ENCODE measurements at places on chromosomes 7 and 10.

- peak; percentile 59 for DNase-seq
These were observed 15.6 kb upstream of the PBLD start for GRCh38 chr10:68348265-68348741.

DNA sequence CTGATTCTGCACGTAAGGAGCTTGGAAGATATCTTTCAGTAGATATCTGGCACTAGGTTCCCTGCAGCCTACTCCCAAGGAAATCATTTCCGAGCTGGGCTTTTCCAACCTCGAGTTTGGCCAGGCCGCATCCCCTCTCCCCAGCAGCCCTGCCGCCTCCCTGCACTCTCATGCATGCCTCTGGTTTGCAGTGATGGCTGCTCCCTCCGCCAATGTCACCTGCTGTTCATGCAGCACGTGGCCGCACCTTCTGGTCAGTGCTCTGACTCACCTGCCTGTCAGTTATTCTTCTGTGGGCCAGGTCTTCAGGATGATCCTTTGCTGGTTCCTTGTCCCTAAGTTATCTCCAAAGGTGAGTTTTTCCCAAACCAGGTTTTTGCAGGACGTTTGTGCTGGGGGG lies 50.6 kb upstream of the RASGEF1A start:
- no peak for DNase-seq

- DNase-seq = no peak
These were observed 279.6 kb upstream of the PITRM1 start for GRCh38 chr10:3452173-3452626.

GRCh38 chr10:101906586-101907183 lies 63.1 kb upstream of the KCNIP2 start:
- DNase-seq = no peak

DNA sequence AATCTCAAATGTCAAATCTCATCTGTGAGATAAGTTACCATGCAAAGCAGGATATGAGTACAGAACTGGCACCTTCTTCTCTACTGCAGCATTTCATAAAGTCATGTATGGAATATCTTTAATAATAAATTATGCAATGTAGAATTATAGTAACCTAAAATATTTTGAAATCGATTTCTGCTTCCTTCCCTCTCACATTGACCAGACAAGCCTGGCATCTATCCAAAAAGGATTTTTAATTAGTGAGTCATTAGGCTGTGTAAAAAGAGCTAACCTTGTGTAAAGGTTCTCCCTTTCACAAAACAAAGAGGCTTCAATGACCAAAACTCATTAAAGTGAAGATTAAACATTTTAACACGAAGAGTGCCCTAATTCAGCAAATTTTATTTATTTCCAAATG lies 48.8 kb upstream of the EXOC6 start:
- DNase-seq = no peak

GRCh38 chr7:117970801-117971200 lies 97.6 kb upstream of the CTTNBP2 start:
- DNase-seq = no peak

DNA sequence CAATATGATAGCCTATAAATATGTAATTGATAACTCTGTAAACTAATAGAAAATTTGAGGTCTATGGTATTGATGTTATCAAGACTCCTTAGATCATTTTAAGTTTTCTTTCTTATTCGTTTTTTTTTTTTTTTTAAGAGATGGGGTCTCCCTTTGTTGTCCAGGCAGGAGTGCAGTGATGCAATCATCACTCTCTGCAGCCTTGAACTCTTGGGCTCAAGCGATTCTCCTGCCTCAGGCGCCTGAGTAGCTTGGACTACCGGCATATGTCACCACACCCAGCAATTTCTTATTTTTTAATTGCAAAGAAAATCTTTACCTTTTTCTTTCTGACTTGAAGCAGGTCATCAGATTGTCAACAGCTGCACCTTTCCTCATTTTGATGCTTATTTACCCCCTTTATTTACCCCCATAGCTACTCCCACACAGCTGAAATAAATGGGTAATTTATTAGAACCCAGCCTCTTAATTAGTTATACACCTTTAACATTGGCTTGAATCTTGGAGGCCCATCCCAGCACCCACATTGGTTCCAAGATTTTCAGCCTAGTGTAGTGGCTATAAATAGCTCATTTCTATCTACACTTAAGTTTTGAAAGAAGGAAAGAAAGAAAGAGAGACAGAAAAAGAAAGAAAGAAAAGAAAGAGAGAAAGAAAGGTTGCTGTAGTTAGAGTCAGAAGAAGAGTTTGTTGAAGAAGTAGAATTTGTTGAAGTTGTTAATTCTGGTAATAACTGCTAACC lies 38.3 kb downstream of the ARL4A start:
- DNase-seq = no peak

GRCh38 chr7:139899328-139899955 lies 70.4 kb downstream of the TBXAS1 start:
- DNase-seq = no peak

- no peak for DNase-seq
These were observed 17.8 kb downstream of the PYROXD2 start for GRCh38 chr10:98397089-98397600.

DNA sequence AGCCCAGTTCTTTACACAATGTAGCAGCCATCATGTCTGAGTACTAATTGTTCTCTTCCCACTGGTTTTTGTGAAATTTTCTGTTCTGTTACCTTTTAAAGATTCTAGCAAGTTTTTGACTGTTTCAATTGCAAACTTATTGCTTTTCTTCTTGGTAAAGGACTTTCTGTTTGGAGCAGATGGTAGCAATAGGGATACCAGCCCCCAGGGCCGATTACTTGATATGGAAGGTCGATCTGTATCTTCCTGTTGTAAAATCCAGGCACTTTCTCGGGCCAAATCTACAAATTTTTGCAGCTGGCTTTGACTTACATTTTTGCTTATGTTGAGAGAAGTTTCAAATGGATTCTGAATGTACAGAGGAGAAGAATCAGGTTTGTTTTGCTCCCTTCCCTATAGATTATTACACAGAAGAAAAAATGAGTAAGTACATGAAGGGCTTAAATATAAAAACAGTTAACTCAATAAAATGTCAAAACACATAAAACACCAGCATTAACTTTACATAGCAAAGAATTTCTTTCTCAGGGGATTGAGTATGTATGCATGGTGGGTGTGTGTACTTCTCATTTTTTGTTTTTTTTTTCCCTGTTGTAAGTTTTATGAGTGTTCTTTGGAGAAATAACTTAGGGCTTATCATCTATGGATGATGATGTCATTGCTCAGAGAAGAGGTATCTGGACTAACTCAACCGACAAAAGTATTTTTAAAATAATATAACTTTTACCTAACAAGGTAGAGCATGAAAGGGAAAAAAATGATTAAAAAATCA lies 35.3 kb downstream of the MTPAP start:
- no peak for DNase-seq

DNA sequence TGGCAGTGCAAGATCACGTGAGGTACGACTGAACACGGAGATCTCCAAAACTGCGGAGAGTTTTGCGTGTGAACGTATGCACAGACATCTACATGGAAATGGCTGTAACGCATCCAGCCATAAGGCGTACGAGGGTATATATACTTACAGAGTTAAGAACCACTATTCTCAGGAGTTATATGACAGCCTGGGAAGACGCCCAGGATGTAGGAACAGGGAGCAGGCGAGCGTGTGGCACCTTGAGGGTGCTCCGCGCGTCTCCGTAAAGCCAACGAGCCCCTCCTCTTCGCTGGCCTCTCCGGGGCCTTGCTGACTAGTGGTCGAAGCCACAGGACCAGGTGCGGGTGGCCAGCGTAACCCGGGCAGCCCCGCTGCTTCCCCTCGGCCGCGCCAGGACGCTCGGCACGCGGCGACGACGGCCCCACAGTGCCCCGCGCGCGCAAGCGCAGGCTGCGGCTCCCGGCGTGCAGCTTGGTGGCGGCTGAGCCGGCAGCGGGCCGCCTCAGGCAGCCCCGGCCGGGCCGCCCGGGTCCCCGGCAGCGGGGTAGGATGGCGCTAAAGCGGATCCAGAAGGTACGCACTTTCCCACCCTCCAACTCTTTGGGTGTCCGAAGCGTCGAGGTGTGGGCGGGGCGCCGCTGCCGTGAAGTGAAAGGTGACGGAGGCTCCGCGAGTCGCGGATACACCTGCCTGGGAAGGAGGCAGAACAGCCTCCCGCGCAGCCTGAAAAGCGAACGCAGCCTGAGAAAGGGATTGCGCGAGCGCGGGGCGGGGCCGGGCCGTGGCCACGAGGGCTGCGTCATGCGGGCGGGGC lies at the start of gene UBE2D4:
UBE2D4 (plus strand) TSS at position 453 of the 814 bp plus-strand sequence; CDS start at position 550, 97 bp downstream.
- peak; percentile 91 for DNase-seq

- DNase-seq = no peak
These were observed 6.6 kb upstream of the KLF14 start for GRCh38 chr7:130740606-130741005.

GRCh38 chr7:39587393-39587792 lies 21.2 kb downstream of the YAE1 start:
- no peak for DNase-seq

GRCh38 chr10:129074939-129075338 lies 392.1 kb upstream of the MGMT start:
- DNase-seq = no peak

- no peak for DNase-seq
These were observed 2.4 kb downstream of the PAPSS2 start for GRCh38 chr10:87661861-87662785.

DNA sequence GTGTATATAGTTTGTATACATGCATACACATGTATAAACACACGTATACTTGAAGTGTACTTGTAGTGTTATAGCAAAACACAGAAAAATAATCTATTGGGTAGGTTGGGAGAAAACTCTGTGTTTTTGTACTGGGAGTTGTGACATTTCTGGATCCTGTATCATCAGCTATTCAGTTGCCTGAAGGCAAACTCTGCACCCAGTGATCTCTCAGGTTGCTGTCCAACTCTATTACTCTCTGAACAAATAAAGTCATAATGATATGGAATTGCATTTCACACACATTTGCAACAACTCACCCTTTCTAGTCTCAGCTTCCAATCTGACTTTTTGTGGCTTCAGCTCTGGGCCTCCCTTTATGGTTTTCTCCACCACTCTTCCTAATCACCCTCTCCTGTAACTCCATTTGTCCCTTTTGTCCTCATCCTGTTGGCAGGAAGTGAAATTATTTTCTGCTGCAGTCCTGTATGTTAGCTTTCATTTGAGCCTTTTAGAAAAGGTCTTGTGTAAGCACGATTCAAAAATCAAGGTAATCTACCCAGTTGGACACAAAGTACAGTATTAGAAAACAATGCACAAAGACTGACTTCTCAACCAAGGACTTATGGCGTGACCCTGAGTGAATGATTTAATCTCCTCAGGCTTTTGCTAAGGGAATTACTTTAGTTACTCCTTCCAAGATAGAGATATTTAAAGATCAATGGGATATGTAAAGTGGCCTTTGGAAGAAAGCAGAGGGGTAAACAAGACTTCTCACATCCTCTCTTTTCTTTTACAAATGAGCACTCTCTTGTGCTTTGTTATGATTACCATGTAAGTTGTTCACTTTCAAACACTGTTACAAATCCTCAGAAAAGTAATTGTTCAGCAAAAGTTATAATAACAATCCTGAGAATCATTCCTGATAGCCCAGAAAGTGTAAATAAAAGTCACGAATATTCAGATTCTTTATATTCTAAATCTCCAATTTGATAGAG lies 249.1 kb downstream of the KCND2 start:
- no peak for DNase-seq

GRCh38 chr7:32881074-32881982 lies 10.2 kb downstream of the KBTBD2 start:
- no peak for DNase-seq

GRCh38 chr7:121002757-121003200 lies 14.3 kb downstream of the CPED1 start:
- no peak for DNase-seq

- no peak for DNase-seq
These were observed 755.4 kb downstream of the SUGCT start for GRCh38 chr7:40890088-40890692.

DNA sequence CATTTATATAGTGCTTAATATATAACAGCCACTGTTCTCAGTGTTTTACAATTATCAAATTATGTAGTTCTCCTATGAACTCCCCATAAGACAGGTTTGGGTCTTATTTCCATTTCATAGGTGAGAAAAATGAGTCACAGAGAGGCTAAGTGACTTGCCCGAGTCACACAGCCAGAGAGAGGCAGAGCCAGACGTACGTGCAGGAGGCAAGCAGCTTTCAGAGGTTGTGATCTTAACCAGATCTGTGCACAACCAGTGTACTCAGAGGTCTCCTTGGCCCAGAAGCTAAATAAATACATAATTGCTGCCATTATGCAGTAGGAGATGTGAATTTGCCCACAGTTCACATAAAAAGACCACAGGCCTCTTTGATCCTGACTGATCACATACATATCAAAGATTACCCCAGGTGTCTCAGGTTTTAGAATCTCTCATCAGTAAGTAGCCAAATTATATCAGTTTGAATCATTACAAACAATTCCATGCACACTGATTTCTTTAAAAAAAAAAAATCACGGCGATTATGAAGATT lies 304.7 kb upstream of the AOAH start:
- DNase-seq = peak; percentile 53

- no peak for DNase-seq
These were observed 118.4 kb upstream of the CACUL1 start for GRCh38 chr10:118873091-118873737.

GRCh38 chr7:157526913-157527634 lies 190.3 kb downstream of the DNAJB6 start:
- no peak for DNase-seq

GRCh38 chr7:118183428-118183785 lies 557 bp upstream of the LSM8 start:
- no peak for DNase-seq

DNA sequence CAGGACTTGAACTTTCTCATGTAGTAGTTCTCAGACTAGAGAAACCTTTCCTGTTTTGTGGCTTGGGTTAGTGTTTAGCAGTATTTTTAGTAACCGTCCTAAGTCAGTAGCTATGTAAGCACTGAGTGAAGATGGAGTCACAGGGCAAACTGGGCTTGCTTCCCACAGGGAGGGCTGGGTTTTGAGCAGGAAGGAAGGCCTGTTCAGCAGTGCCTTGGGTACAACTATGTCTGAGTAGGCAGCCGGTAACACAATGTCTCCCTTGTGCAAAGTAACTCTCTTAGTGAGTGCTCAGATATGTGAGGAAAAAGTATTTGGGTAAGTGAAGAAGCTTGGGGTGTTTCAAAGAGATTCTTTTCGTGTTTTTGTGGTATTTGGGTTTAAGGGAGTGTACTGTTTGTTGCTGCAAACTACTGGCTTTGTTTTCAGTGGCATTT lies 96.4 kb downstream of the CCSER2 start:
- no peak for DNase-seq

GRCh38 chr7:19381321-19381720 lies 236.1 kb upstream of the FERD3L start:
- no peak for DNase-seq

- DNase-seq = no peak
These were observed 127.2 kb upstream of the PPP2R2D start for GRCh38 chr10:131773370-131774343.

- DNase-seq = no peak
These were observed 38.6 kb downstream of the HACD1 start for GRCh38 chr10:17578603-17579002.

- no peak for DNase-seq
These were observed 30.2 kb downstream of the AHR start for GRCh38 chr7:17328641-17329040.

- no peak for DNase-seq
These were observed 29.0 kb upstream of the MPP7 start for GRCh38 chr10:28331841-28332240.
